SHP77 (cell line): ENCODE measurements at places on chromosomes 1 and 21.

- DNase-seq: no peak
Measured at GRCh38 chr21:38527737-38528136, 29.5 kb upstream of the ERG start.

DNA sequence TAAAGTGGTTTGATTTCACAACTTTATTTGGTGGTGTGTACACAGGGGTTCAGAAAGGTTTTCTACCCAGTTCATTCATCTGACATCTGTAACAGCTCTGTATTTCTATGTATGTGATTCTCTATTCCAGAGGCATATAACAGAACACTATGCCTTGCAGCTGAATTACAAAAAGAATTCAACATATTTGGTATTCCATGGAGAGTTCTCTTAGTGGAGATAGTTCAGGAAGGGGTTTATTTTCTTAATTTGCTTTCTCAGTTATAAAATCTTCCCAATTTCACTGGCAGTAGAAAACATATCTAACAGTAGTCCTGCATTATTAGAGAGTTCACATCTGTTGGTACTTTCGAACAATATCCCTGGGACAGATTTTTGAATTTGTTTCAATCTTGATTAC lies 207.9 kb upstream of the LYPLAL1 start:
- DNase-seq: no peak

DNA sequence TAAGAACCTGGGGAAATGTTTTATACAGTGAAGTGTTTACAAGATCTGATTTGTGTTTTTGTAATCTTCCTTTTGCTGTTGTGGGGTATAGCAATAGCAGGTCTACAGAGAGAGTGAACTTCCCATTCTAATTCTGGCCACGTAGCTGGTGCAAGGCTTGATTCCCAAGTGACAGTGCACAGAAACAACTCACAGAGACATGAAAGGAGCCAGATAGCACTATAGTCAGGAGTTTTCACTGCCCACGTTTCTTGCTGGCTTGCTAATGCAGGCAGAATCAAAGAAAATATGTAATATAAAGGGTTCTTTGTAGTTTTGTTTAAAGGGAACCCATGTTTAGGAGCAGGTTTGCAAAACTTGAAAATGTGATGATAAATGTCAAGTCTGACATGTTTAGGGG lies 170.9 kb upstream of the IVNS1ABP start:
- DNase-seq: no peak

DNA sequence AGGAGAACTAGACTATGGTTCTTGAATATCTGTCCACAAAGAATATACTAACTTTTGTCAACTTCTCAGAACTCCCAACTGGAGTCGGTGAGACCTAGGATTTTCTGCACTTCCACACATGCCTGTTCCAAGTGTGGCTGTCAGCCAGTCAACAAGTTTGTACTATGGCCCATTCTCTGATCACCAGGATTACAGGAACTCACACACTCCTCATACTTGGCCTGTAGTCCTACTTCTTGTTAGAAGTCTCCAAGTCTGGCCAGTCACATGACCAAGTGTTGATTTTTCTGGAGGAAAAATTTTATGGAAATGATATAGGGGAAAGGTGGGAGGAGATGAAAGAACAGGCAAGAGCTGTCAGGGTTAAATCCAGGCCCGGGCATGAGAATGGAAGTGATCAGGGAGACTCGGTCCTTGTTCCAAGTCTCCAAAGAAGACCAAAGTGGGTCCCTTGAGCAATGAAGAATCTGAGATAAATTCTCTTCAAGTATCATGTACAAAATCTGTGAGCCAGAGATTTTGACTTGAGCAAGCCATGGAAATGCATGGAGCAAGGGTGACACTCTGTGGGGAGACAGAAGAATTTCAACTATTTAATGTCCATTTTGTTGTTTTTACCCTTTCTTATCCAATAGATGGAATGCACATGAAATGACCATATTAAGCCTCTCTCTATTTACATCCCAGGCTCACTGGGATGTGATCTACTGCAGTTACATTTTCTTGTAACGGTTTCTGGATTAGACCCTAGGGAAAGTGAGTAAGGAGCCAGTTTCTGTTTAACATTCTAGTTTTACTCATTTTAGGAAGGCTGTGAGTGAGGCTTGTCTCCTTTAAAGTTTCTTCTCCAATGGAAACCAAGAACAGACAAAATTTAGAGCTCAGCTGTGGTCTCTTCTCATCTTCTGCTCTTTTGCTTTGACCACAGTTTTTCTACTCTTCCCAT lies 320.9 kb downstream of the ASTN1 start:
- peak; percentile 12 for DNase-seq
